ENCODE measurements at places on chromosomes 12 and 14.

DNA sequence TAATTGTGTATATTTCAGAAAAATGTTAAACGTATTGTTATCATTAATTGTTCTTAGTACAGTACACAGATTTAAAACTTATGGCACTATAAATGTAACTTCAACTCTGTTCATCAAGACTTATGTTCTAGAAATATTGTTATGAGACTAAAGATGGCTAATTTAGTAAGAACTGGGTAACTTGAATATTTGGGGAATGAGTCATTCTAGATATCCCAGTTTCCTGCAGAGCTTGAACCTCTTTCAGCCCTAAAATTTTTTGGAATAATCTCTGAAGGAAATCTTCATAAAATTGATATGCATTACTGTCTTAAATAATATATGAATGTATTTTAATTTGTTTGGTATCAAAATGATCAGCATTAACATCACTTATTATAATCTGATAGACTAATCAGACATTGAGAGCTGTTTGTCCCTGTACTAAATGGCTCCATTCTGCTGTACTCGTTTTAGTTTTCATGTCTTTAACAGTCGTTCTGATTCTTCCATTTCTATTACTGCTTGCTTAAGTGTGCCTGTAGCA lies 87.1 kb downstream of the VEZT start:
- no peak for DNase-seq

GRCh38 chr12:47032644-47033043 lies 46.8 kb upstream of the PCED1B start:
- DNase-seq = no peak

- no peak for DNase-seq
These were observed 25.4 kb upstream of the PWP1 start for GRCh38 chr12:107660235-107660634.

DNA sequence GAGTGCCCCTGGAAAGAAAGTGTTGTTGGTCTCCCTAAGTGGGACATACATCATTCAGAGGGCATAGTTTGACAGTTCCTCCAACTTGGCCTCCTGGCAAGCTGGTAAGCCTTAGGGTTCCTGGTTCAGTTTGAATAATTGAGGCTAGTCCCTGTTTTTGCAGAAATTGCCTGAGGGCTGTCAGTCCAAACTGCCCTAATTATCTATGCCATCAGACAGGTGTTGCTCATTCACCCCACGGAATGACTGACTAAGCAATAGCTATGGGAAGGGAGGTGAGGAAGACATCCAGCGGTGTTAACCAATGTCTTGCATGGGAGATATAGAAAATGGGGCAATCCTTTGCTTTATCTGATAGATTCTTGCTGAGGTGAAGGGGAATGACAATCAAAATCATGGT lies 37.6 kb downstream of the SPTSSA start:
- DNase-seq = no peak

- no peak for DNase-seq
These were observed 6.7 kb downstream of the HOXC5 start for GRCh38 chr12:54039417-54040147.

- DNase-seq = no peak
These were observed 25.8 kb upstream of the TMCC3 start for GRCh38 chr12:94676031-94676641.

DNA sequence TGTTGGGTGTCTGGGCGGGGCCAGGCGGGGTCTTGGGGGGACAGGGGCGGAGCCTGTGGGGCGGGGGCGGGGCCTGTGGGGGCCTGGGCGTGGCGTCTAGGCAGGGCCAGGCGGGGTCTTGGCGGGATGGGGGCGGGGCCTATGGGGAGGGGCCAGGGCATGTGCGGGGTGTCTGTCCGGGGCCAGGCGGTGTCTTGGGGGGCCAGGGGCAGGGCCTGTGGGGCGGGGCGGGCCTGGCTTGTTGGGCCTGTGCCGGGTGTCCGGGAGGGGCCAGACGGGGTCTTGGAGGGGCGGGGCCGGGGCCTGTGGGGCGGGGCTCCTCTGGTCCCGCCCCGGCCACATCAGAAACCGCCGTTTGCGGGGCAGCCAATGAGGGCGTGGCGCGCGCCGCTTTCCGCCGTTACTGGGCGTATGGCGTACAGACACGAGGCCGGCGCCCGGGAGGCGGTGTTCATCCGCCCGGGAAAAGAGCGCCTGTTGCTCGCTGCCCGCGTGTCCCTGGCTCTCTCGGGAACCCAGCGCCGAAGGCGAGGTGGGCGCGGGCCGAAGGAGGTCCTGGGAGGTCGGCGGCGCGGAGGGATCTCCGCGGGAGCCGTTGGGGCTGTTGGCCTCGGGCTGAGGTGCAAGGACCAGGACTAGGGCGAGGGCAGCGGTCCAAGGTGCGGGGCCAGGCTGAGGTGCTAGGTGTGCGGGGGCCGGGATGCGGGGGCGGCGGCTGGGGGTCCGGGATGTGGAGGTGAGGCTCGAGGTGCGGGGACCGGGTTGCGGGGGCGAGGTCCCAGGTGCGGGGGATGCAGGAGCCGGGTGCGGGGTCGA lies at the start of gene PIWIL1:
PIWIL1 (plus strand) TSS at position 400 of the 816 bp plus-strand sequence. CDS start 4,705 bp downstream, outside the sequence.
- no peak for DNase-seq

Measured in activated CD8-positive, alpha-beta memory T cell treated with anti-CD3 and anti-CD28 coated beads for 1 hour (primary cell).